Inflammatory macrophage treated with lipopolysaccharide for 1 hour (primary cell): ENCODE measurements at places on chromosomes 4 and X.

DNA sequence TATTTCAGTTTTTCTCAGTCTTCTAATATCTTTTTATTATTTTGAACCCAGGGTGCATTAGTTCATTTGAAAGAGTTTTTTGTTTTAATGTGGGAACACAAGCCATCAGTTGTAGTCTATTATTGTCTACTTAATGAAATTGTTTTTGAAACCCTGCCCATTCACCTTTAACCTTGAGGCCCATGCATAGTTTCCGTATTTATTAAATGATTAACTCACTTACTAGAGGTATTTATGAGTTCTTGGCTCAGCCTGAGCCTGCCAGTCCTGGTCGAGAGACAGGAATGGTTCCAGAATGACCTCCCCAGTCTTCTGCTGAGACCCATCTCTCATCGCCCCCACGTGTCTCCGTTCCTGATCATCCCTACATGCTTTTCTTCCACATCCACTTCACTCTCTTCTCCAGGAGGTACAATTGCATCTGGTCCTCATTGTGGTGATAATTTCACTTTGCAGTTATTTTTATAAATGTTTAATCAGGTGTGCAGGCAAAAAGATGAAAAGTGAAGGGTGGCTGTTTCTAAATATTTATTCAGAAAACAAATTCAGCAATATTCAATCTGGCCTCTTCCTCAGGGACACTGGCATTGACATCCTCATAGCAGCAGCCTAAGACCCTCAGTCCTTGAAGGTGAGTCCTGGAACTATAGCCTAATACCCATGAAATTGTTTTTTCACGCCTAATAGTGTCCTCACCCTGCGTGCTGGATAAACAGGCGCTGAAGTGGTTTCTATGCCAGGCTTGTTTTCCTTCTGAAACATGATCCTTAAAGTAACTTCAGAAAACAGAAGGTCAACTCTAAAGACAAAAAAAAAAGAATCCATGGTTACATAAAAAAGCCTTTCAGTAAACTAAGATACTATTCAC is 112.8 kb downstream of the KDR start:
- no peak for DNase-seq

DNA sequence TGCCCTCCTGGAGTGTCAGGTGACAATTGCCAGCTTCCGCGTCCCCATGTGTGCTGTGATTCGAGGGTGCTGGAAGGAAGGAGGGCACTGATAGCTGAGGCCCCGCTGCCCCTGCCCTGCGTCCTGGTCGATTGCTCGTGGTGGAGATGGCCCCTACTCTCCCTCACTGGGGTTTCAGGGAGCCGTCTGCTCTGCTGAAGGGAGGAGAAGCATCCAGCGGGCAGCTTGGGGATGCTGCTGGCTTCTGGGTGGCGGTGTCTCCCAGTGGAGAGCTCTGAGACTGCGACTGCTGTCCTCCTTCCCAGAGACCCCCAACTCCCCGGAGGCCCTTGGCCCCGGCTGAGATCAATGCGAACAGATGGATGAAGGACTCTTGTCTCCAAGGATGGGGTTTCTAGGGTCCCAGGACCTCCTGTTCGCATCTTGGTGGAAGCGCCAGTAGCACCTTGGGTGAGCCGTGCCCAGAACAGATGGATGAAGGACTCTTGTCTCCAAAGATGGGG is 98.6 kb downstream of the PSAPL1 start:
- DNase-seq = no peak

GRCh38 chr4:28788929-28789490 is 1928.4 kb downstream of the STIM2 start:
- DNase-seq = no peak

- DNase-seq = no peak
Measured at GRCh38 chrX:49879656-49880277, 483 bp downstream of the USP27X start.

- peak; percentile 31 for DNase-seq
Measured at GRCh38 chrX:123087326-123087725, 96.8 kb upstream of the GRIA3 start.

- no peak for DNase-seq
Measured at GRCh38 chr4:39908284-39908683, 69.4 kb downstream of the PDS5A start.

DNA sequence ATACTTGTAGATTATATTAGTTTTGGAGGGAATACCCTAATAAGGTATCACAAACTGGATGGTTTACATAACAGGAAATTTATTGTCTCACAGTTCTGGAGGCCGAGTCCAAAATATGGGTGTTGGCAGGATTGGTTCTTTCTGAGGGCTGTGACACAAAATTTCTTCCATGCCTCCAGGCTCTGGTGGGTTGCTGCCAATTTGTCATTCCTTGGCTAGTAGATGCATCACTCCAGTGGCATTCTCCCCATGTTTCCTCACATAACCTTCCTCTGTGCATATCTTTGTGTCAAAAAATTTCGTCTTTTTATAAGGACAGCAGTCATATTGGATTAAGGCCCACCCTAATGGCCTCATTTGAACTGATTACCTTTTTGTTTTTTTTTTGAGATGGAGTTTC is 49.3 kb downstream of the APELA start:
- no peak for DNase-seq

DNA sequence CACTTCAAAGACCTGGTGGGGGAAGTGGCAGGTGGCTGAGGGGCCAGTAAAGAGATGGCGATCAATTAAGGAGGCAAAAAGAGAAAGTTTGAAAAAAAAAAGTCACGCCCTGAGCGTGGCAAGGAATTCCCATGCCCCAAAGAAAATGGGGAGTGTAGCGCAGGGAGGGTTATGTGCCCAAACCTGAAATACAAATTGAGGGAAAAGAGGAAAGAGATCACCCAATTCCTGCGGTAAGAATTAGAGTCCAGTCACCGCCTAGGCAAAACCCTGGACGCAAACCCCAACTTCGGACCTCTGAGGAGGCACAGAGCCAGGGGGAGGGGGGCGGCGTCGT is 595 bp downstream of the ENOX2 start:
- DNase-seq = no peak

GRCh38 chr4:14221176-14221575 is 593.7 kb upstream of the BOD1L1 start:
- no peak for DNase-seq

- peak; percentile 30 for DNase-seq
Measured at GRCh38 chr4:128565565-128566186, 243.8 kb upstream of the JADE1 start.

DNA sequence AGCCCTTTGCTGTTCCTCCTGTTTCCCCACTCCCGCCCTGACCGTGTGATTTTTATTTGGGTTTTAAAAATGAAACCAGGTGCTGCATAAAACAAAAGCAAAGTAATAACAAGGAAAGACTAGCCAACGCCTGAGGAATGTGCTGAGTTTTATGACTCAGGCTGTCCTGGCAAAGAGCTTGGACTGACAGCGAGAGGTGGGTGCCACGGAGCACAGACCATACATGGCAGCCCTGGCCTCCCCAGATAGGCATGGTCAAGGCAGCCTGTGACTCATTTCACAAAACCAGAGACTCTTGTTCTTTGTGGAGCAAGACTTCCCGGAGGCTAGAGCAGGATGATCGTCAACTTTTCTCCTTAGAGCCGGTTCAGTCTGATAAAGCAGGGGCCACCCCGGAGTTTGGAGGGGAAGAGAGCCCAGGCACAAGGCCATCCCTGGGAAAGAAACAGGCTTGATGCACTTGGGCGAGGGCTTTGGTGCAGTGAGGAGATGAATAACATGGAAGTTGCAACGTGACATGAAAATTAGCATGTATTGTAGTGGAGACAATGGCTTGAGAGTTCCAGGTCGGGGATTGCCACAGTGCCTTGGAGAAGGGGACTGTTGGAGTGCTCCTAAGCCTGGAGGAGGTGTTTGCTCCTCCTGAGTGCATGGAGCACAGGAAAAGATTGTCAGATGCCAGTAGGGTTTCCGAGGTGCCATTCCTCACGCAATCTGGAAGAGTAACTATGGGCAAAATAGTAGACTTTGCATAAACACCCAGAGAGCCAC is 54.8 kb downstream of the C4orf51 start:
- no peak for DNase-seq

DNA sequence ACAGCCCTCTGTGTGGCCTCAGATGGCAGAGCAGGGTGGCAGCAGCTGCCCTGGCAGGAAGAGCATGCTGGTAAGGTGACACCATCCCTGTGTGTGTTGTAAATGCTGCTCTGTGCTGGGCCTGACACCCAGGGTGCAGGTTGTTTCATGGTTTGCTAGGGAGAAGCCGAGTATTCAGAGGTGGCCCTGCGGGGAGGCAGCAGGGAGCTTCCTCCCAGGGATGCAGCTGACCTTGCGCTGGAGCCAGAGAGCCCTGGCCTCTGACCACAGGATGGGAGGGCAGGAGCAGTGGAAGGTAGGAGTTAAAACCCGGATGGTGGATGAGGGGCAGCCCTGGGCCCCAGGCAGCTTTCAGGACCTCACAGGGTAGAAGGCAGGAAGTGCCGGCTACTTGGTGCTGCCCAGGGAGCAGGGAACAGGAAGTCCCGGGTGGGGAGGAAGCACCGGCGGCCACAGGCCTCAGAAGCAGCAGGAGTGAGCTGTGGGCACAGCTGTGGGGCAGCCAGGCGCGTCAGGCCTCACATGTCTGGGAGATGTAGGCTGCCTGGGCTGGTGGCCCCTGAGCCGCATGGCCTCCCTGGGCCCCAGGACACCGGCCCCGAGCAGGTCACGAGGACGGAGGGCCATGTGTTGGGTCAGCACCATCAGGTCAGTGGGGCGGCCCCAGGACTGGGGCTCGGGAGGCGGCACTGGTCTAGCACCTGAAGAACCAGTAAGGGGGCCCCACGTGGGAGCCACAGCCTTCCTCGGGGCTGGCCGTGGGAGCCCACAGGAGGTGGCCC is 19.1 kb downstream of the SH3BP2 start:
- DNase-seq = peak; percentile 75

- DNase-seq = no peak
Measured at GRCh38 chr4:105624530-105624929, 72.1 kb downstream of the ARHGEF38 start.

GRCh38 chr4:84977396-84977795 is 10.9 kb upstream of the WDFY3 start:
- peak; percentile 54 for DNase-seq
